ENCODE measurements at places on chromosomes 7 and 10.

GRCh38 chr10:100020886-100021253 is 11.1 kb upstream of the DNMBP start:
- no peak for DNase-seq

- DNase-seq: no peak
Measured at GRCh38 chr7:67917437-67917755, 920.8 kb downstream of the TYW1 start.

DNA sequence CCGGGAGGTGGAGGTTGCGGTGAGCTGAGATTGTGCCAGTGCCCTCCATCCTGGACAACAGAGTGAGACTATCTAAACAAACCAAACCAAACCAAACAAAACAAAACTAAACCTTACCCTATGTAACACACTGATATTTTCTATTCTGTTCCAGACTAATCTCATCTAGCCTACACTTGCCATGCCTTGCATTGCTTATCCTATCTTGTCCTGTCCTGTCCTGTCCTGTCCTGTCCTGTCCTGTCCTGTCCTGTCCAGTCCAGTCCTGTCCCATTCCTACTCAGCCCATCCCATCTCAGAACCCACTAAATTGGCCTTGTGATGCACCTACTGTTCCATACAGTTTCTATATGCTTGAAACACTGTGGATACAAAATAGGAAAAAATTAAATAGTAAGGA is 64.7 kb upstream of the HDAC9 start:
- DNase-seq: no peak

- no peak for DNase-seq
Measured at GRCh38 chr7:142787783-142788182, 17.0 kb downstream of the PRSS2 start.

- DNase-seq: no peak
Measured at GRCh38 chr7:32298408-32299132, 191.6 kb downstream of the LSM5 start.

GRCh38 chr7:40570223-40570622 is 435.4 kb downstream of the SUGCT start:
- DNase-seq: peak; percentile 2

DNA sequence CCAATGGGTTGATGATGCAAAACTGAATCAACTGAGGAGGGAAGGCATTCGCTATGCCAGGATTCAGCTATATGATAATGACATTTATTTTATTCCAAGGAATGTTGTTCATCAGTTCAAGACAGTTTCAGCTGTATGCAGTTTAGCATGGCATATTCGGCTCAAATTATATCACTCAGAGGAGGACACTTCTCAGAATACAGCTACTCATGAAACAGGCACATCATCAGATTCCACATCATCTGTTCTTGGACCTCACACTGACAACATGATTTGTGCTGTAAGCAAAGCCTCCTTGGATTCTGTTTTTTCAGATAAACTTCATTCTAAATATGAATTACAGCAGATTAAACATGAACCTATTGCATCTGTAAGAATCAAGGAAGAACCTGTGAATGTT is 19.7 kb downstream of the TMEM60 start:
- DNase-seq: no peak

DNA sequence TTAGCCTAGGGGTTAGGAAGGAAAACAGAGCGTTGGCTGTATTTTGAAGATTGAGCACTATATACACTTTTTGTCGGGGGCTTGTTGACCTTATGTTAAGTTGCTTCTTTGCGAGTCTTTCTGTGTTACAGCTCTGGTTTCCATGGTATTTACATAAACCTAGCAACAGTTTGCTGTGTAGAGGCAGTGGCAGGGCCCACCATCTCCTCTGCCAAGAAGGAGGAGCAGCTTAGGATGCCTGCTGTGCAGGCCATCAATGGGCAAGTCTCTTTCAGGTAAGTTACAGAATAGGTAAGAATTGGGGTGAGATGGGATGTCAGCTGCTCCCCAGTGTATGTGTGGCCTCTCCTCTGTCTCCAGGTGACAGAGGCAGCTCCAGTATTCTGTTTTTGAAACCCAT is 485.5 kb downstream of the LRMDA start:
- DNase-seq: no peak

DNA sequence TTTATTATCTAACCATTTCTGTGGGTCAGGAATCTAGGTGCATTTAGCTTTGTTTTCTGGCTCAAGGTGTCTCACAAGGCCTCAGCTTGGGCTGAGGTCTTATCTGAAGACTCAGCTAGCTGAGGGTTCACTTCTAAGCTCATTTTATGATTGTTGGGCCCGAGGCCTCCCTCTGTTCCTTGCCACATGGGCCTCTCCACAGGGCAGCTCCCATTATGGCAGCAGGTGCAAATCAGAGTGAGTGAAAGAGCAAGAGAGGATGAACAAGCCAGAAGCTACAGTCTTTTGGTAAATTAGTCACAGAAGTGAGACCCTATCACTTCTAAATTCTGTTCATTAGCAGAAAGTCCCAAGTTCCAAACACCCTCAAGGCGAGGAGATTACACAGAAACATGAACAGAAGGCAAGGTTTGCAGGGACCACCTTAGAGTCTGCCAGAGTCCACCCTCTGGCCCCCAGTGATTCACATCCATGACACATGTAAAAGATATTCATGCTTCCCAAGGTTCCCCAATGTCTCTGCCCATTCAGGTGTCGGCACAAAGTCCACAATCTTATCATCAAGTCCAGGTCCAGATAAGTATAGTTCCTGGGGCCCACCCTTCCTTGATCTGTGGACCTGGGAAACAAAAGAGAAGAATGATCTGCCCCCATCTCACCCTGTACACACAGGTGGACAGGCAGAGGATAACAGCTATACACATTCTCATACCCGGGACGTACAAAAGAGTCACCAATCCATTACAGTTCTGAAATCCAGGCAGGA is 23.7 kb downstream of the FIGNL1 start:
- no peak for DNase-seq

GRCh38 chr7:89623018-89623672 is 531.1 kb upstream of the STEAP1 start:
- DNase-seq: peak; percentile 65

DNA sequence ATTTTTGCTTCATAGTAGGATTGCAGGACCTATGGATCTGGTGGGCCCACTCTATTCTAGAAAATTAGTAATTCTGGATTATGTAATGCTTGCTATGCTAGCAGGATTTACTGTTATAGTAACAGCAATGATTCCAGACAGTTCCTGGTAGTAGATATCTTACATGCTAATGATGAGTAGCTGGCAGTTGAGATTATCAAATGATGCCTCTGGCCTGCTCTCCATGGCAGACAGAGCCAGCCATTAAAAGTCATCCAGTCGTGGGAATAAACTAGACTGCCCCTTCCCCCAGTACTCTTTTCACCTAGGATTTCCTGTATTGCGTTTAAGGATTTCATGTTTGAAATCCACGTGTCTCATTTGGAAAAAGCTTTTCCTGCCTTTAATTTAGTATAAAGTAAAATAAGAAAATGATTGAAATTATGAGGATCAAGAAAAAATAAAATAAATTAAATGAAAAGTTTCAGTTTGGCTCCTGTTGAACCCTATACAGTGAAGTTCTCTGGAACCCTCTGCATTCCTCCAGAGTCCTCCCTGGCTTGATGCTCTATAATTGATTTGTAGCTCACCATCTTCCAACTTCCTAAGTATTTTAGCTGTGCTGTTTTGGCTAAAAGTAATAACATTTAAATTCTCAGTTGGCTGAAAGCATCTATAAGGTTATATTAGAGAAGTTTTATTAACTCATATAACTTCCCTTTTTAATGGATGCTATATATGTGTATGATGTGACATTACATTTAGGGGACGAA is 14.6 kb downstream of the UMAD1 start:
- no peak for DNase-seq

GRCh38 chr7:50695026-50695425 is 87.7 kb downstream of the GRB10 start:
- DNase-seq: no peak

DNA sequence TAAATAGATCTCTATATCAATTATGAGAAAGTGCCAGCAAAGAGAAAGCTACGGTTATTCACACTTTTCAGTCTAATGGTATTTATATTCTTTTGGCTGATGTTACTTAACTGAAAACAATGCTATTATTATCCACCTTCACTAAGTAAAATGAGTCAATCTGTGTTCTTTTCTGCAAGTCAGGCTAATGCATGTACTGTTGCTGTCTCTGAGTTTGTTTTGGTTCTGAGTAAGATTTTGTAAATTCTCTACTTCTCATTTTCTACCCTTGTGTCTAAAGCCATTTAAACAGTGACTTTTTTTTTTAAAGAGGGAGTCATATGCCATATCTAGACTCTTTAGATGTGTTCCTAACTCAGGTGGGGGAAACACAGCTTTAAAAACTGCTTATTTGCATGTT is 7.5 kb downstream of the VWC2 start:
- DNase-seq: no peak

DNA sequence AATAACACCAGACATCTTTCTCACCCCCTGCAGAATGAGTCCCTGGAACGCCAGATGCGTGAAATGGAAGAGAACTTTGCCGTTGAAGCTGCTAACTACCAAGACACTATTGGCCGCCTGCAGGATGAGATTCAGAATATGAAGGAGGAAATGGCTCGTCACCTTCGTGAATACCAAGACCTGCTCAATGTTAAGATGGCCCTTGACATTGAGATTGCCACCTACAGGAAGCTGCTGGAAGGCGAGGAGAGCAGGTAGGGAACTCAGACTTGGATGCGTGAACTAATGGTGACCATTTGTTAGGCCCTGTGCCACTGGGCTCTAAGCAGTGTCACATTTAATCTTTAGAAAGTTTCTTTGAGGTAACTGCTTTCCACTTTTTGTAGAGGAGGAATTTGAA is 7.1 kb downstream of the VIM start:
- DNase-seq: no peak

DNA sequence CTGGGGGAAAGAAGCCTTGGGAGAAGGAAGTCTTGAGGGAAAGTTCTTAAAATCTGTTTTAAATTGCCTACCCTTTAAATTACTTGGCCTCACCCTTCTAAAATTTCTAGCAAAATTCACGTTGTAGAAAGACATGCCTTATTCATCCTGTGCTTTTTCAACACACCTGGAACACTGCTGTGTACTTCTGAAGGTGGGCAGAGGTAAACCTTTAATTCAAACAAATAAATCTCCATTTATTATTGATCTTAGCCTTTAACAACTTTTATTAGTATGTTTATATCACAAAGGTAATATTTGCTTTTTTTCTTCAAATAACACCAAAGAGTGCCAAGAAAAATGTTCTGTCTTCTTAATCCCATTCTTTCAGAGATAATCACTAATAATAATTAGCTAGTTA is 30.7 kb downstream of the DNAJB9 start:
- no peak for DNase-seq

GRCh38 chr10:75935240-75935639 is 503.8 kb downstream of the LRMDA start:
- DNase-seq: no peak

GRCh38 chr7:27221201-27221797 is 21.3 kb upstream of the EVX1 start:
- DNase-seq: no peak

DNA sequence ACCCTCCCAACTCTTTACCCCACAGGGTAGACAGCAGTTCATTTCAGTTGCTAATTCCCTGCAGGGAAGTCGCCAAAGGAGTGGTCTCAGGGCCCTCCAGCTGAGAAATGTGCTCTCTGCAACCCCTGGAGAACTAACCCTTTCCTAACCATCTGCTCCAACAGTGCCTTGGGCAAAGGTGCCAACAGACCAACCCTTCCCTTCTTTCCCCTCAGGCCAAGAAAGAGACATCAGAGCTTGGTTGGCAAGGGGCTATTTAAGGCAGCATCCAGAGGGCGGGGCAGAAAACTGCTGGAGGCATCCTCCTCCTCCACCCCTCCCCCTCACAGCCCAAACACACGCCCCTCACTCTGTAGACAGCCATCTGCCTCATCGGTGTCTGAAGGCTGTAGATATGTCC is 1.7 kb downstream of the SORBS1 start:
- no peak for DNase-seq

- DNase-seq: no peak
Measured at GRCh38 chr7:106015381-106016218, 52.5 kb downstream of the CDHR3 start.

DNA sequence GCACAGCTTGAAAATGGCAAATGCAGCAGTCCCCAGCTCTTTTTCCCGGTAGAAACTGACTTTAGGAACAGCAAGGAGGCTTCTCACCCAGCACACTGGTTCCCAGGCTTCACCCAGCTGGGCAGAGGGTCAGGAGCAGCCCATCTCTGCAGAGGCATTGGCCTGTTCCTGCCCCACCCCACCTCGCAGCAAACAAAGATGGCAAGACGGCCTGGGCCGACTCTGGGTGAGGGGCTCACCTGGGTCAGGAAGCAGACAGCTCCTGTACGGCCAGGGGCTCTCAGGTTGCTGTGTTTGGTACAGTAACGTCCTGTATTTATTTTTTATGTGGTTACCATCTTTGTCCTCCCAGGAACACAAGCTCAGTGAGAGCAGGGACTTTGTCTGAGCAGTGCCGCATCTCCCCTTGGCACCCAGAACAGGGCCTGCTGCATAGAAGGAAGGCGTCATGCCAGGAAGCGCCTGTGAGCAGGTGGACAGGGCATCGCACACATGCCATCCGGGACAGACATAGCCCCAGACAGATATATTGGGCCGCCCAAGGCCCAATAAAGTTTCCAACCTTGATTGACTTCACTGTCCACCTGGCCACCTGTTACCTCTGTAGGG is 585.0 kb upstream of the FOXK1 start:
- no peak for DNase-seq

DNA sequence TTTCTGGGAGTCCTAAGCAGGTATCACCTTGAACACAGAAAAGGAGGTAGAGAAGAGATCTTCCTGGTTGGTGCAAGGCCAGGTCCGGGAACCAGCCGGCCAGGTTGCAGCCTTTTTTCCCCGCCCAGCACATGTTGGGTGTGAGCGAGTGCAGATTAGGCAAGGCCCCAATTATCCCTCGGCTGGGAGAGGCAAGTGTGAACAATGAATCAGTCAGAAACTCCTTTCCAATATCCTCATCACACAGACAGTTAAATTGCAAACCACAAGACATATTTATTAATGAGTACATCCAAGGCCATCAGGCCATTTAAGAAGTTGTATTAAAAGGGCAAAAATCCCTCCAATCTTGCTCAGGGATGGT is 115.0 kb upstream of the AFAP1L2 start:
- DNase-seq: no peak

GRCh38 chr7:52592698-52593097 is 442.7 kb upstream of the POM121L12 start:
- no peak for DNase-seq

GRCh38 chr10:12748186-12748585 is 253.3 kb downstream of the CCDC3 start:
- DNase-seq: no peak
